NCI-H748 treated with DMSO at 0.1 percent for 48 hours (cell line): ENCODE measurements at places on chromosomes 16 and 17.

DNA sequence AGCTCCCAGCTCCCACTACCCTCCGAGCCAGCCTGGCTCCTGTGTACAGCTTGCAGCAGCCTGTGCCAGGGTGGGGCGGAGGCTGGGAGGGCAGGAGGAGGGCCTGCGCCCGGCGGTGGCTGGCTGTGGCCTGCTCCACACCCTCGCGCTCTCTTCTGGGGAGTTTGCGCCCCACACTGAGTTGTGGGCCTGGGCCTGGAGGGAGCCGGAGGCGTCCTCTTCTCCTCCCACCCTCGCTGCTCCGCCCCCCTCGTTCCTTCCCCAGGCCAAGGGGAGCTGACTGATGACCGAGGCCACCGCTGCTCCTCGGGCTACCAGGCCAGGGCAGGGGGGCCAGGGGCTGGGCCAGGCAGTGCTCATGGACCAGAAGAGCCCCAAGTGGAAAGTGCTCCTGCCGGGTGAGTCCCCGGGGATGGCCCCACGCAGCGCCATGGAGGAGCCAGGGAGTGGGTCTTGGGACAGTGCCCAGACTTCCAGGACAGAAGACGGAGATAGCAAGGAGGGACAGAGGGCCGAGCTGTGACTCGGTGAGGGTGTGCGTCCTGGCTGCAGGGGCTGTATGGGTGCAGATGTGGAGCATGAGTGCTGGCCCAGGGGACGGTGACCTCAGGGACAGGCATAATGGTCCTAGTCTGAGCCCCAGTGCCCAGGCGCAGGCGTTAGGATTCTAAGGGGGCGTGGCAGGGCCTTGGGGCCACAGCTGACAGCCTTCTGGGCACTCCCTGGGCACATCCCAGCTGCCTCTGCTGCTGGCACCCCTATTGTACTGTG is 242.1 kb upstream of the GSE1 start:
- no peak for DNase-seq

GRCh38 chr17:58020401-58020800 is 13.4 kb upstream of the SRSF1 start:
- peak; percentile 15 for DNase-seq

DNA sequence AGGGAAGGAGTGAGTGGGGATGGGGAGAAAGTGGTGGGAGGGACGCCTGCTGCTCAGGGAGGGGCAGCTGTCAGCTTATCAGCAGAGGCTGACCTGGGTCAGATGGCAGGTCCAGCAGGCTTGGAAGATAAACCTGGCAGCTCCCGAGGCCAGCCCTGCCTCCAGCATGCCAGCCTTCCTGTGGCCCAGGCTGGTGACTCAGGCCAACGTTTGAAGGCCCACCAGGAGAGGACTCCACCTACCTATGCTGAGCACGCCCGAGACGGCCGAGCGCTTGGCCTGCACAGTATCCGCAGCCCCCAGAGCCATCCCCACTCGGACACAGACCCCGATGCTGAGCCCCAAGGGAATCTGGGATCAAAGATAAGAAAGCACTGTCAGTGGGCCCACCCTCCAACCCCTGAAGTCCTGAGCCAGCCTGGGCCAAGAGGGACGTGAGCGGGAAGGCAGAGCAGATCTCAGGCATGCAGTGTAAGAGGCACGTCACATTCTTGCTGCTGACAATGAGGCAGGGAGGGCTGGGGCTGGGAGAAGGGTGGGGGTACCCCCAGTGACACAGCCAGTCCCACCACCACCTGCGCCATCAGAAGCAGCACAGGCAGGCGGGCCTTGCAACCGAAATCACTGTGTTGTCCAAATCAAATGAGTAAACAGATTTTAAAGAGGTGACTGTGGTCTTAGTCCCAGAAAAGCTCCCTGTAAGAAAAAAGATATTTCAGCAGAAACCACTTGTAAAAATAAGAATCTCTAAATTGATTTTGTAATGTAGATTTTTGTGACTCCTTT is 12.4 kb downstream of the SLC47A2 start:
- no peak for DNase-seq

GRCh38 chr17:45127207-45127547 is 5.1 kb downstream of the PLCD3 start:
- no peak for DNase-seq

DNA sequence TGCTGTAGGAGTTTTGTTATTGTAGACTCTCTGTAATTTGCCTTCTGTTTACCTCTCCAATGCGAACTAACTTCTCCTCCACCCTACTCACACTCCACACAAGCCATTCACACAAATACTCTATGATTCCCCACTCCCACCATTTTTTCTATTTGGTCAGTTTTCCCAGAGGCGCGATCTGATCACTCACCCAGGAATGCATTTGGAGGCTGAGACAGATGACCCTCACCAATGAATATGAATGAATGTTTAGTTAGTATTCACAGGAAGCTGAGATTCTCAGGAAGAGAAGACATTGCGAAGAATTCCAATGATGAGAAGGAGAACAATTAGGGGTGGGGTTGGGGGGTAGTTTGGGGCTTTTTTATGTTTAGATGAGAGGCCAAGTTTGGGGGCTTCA is 10.5 kb upstream of the ANKFN1 start:
- DNase-seq = no peak

GRCh38 chr16:2284797-2285576 is 17.1 kb upstream of the RNPS1 start:
- DNase-seq = no peak

DNA sequence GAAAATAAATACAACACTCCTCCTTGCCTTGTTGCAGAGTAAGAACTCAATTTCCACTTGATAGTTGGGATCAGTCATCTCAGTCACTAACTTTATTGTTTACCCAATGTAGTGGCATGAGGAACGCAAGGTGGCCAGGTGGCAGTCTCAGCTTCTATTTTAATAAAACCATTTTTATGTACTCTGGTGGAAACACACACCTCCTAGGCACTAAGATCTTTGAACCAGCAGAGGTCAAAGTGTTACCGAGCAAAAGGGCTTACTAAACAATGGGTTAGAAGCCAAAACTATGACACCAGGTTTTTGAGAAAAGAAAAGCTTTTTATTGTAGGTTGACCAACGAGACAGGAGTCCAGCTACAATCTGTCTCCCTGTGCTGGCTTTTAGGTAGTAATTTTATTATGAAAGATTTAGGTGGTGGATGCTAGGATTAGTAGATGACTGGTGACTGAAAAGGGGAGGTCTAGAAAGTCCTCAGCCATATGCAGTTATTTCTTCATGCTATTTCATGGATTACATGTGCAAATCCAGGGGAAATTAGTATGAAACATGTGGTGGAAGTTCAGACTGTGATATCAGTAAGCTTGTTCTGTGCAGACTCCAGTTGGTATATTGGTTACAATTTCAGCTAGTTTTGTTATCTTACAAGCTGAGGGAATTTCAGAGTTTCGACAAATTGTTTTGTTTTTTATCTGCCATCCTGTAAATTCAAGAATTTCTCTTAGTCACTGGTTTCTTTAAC is 122.3 kb downstream of the PCTP start:
- no peak for DNase-seq

GRCh38 chr17:72556944-72557826 is 436.4 kb downstream of the SOX9 start:
- DNase-seq = peak; percentile 59

GRCh38 chr17:64682261-64683181 is 20.4 kb upstream of the SMURF2 start:
- DNase-seq = no peak

- DNase-seq = no peak
These were observed 14.7 kb downstream of the COPZ2 start for GRCh38 chr17:48022901-48023300.

DNA sequence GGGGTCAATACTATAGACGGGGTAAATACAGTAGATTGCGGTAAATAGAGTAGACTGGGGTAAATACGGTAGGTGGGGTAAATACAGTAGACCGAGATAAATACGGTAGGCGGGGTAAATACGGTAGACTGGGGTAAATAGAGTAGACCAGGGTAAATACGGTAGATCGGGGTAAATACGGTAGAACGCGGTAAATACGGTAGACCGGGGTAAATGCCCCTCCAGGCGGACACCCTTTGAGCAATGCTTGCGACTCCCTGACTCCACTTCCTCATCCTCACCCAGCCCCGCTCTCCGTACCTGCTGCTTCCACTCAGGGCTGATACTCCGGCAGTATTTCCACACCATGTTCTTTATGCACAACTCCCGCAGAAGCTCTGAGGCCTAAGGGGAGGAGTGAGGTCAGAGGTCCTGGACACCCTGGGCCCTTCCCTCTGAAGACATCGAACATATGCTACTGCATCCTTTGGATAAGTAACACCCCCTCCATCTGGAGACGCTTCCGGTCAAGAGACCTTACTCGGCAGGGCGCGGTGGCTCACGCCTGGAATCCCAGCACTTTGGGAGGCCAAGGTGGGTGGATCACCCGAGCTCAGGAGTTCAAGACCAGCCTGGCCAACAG is 13.3 kb upstream of the CRK start:
- DNase-seq = no peak

DNA sequence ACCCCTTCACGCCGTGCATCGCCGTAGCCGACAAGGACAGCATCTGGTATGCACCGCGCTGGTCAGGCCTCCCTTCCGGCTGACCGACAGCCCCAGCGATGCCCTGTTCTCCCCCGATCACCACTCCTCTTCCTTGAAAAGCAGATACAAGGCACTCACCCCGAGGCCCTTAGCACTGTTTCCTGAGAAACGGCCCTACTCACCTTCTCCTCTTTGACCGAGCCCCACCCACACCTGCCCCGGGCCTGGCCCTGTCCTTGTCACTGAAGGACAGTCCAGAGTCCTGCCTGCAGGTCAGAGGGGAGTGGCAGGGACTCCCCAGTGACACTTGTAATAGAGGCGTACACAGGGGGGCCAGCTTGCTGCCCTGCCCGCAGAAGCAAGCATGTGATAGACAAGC is 45.9 kb upstream of the CHMP6 start:
- DNase-seq = no peak

GRCh38 chr17:68297195-68297594 is 5.9 kb downstream of the ARSG start:
- DNase-seq = no peak

- DNase-seq = no peak
These were observed 348 bp downstream of the MPP2 start for GRCh38 chr17:43906951-43907424.

GRCh38 chr17:65688307-65688706 is 126.9 kb upstream of the AXIN2 start:
- no peak for DNase-seq

- no peak for DNase-seq
These were observed 318.9 kb downstream of the MAP2K6 start for GRCh38 chr17:69733171-69734012.

DNA sequence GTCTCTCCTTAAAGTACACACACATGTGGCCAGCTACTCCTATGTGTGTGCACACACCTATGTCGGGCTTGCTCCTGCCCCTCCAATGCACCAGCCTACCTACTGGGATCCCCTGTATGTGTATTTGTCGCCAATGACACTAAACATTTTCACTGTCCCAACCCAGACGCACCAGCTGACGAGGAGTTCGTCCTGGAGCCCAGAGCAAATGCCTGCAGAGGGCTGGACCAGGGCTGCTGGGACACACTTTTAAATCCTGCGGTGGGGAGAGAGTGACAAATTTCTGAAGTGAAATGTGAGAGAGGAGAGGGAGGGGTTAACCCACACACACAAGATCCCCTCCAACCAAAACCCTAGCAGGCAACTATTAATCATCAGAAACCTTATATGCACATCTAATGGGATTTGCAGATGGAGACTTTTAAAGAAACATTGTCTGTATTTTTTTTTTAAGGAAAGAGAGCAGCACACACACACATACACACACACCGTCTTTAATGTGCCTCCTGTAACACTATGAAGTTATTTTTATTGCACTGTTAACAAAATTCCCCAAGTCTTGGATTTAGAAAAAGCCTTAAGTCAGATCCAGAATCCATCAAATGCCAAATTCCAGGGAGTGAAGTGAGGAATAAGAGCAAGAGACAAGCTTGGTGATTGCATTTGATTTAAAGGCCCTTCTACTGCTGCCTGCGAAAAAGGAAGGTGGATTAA is at the start of gene MEOX1:
Gene MEOX1 (minus strand): TSS at position 224 of the 714 bp plus-strand sequence. CDS start 388 bp downstream, outside the sequence.
- no peak for DNase-seq

- DNase-seq = no peak
These were observed 131.8 kb downstream of the CDH11 start for GRCh38 chr16:64990101-64990500.

- no peak for DNase-seq
These were observed 280.4 kb downstream of the HS3ST3B1 start for GRCh38 chr17:14581186-14581830.

- no peak for DNase-seq
These were observed 15.3 kb downstream of the ENGASE start for GRCh38 chr17:79089720-79090442.

GRCh38 chr16:31181102-31181830 is 1.3 kb downstream of the FUS start:
- no peak for DNase-seq

GRCh38 chr16:30352488-30353401 is 2.4 kb downstream of the CD2BP2 start:
- no peak for DNase-seq

DNA sequence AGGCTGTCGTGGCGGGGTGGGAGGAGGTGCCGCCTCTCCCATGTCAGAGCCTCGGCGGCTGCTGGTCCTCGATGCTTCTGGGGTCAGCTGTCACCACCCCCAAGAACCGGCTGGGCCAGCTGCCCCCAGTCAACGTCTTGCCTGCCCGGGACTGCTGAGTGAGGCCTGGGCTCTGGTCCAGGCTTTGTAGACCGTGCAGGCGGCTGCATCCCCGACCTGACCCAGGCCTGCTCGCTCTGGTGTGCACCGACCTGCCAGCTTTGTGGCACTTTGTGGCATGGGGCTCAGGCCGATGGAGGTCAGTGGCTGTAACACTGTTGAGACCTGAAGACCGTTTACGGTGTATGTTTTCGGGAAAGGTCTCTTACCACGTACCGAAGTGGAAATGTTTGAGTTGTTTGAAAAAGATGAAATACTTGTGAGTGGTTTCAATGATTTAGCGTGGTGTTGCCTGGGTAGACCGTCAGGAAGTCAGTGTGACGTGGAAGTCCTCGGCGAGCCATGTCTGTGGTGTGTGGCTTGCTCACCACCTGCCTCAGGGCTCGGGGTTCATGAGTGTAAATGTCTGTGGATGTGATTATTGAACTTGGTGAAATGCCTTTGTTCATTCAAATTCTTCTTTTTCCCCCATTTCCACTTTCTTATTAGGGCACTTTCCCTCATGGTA is 53.2 kb upstream of the ZNF750 start:
- DNase-seq = no peak

DNA sequence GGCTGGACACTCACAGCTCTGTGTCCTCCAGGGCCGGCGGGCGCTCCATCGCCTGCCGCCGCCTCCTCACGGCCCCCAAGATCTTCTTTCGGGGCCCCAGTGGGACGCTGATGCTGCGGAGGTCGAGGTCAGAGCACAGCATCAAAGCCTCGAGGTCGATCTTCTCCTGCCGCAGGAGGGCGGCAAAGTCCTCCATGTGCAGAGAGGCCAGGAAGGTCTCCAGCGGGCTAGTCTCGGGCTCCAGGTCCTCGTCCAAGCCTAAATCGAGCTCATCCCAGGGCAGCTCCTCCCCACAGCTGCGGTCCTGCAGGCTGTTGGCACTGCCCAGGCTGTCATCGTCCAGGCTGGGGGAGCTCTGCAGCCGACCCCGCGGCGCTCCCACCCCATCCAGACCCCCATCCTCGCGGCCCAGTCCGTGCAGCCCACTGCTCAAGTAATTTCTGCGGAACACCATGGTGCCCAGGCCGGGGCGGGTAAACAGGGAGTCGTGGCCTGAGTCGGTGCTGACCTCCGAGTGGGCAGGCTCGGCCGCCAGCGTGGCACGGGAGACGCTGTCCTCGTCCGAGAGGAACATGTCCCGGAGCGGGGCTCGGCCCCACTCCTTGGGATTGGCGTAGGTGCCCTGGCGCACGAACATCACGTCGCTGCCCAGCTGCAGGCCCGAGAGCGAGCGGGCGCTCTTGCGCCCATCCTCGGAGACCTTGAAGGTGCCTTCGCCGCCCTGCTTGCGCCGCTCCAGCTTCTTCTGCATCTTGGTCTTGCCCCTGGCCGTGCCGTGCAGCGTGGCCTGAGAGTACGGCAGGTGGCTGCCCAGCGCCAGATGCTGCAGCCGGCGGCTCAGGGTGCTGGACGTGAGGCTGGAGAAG is 3.4 kb downstream of the USH1G start:
- no peak for DNase-seq
